Pancreas (tissue), 10 donors: ENCODE measurements at places on chromosomes 1 and 21.

GRCh38 chr1:35345439-35345981 lies 77.0 kb downstream of the ZMYM4 start:
- DNase-seq = no peak

GRCh38 chr1:38953433-38953860 lies 11.8 kb upstream of the RHBDL2 start:
- no peak for DNase-seq

- peak; percentile 18 for DNase-seq
These were observed 37.5 kb downstream of the TRAPPC10 start for GRCh38 chr21:44049606-44050005.

DNA sequence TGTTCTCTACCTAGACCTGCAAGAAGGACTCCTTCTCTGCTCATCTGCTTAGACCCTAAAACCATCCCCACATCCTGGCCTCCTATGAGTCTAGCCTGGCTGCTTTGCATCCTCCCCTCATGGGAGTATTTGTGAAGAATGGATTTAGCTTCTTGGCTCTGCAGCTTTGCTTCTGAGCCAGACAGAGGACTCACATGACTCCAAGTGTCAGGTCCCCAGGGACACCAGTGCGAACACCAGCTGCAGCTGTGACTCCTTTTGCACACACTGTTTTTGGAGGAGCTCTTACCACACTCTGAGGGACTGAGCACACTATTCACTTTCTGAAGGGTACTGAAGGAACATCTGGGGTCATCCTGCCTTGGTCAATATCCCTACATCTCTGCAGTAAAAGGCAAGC lies 131.8 kb upstream of the SGIP1 start:
- peak; percentile 29 for DNase-seq

- DNase-seq = no peak
These were observed 42.5 kb downstream of the WDR4 start for GRCh38 chr21:42836767-42837301.

DNA sequence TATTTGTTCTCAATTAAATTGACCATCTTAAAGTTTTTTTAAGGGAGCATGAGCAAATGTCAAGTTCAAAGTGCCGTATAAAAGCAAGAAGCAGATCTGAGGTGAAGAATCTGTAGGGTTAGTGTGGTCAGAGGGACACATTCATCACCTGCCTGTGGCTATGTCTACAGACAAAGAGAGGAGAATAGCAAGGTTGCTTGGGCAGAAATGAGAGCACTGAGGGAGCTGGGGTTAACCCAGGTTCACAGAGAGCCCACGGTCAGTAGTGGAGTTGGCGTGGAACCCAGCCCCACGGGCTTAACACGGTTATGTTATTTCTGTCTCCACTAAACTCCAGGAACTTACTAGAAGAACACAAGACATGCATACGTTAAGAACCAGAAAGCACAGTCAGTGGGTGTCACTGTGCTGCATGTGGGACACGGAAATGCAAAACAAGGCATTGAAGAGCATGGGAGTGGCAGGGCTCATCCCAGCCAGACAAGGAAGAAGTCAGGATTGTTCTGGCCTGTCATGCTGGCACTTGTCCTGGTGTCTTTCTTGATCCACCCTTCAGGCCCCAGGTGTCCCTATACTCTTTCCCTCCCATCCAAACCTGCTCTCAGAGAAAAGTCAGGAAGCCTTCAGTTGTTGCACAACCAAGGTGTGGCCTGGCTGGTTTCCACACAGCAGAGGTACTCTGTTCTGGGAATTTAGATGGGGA lies 95.5 kb upstream of the IVNS1ABP start:
- no peak for DNase-seq

DNA sequence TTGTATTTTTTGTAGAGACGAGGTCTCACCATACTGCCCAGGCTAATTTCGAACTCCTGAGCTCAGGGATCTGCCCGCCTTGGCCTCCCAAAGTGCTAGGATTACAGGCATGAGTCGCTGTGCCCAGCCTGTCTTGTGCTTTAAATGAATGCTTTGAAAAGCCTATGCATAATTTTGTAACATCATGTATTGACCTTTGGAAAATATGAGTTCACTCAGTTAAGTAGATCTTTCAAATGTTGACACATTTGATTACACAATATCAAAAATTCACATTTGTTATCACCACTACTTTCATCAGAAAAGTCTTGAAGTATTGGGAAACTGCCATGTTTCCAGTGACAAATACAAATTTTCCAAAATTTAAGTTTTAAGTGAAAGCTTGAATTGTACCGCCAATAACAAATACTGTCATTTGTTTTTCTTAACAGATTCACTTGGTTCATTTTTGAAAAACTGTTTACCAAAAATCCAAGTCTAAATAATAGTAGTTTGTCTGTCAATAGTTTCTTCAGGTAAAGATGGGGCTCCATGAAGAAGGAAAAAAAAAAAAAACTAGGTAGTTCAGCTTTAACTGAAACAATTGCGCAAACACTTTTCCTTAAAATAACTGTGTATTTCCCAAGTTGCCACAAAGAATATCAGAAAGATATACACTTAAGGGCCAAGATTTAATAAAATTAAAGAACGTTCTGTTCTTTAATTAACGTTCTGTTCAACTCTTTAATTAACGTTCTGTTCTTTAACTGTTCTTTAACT lies 233.2 kb upstream of the NR5A2 start:
- DNase-seq = peak; percentile 13

- DNase-seq = no peak
These were observed 47.8 kb upstream of the COL6A2 start for GRCh38 chr21:46049890-46050667.

- peak; percentile 3 for DNase-seq
These were observed 1.1 kb upstream of the SLC45A3 start for GRCh38 chr1:205681364-205681763.

DNA sequence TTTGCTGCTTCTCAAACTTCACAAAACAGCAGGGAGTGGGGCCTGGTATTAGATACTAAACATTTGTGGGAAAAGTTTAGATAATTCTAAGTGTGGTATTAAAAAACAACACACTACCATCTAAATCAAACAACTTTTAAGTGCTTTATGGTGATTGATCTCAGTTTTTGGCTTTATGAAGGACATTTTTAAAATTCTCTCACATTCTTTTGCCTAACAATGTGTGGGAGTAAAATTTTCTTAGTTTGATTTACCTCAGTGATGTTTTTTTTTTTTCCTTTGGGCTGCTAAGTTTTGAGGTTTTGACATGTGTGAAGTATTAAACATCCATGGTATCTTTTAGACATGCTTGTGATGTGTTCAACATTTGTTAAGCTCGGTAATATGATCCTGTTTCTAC lies 116.2 kb downstream of the DISP1 start:
- DNase-seq = no peak

DNA sequence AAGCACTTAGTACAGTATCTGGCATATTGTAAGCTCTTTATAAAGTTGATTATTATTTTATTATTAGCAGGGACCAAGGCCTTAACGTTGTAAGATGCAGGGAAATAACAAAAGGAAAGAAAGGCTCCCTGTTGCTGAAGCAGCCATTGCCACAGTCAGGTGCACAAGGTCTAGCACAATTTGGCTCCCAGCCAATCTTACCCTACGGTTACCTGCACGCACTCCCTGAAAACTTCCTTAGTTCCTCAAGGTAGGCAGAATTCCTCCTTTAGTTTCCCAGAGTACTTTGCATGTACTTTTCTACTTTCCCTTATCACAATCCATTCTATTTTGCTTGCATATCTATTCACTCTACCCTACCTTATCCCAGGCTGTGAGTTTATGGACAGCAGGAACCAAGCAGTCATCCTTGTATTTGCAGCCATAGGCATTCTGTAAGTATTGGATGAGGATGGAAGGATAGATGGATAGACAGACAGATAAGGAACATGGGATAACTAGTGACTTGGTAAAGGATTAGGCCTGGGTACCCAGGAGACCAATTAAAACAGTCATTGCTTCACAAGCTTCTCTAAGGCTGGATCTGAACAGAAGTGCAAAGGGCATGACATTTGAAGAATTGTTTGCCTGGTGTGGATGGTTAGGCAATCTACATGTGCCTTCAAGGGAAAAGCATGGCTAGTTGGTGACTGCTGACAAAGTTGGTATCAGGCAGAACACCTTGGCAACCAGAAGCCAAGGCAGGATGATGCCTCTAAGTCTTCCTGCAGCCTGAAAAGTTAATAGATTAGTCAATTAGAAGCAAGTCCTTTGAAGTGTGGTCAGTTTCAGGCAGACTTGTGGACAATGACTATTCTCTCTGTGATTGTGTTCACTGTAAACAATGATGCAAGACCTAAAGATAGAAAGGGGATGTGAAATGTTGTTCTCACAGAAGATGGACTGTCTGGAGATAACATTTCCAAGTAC lies 20.8 kb upstream of the JAK1 start:
- no peak for DNase-seq

- no peak for DNase-seq
These were observed 1.7 kb downstream of the LIN28A start for GRCh38 chr1:26412180-26412840.

GRCh38 chr1:206144605-206145004 lies 27.4 kb upstream of the AVPR1B start:
- no peak for DNase-seq

DNA sequence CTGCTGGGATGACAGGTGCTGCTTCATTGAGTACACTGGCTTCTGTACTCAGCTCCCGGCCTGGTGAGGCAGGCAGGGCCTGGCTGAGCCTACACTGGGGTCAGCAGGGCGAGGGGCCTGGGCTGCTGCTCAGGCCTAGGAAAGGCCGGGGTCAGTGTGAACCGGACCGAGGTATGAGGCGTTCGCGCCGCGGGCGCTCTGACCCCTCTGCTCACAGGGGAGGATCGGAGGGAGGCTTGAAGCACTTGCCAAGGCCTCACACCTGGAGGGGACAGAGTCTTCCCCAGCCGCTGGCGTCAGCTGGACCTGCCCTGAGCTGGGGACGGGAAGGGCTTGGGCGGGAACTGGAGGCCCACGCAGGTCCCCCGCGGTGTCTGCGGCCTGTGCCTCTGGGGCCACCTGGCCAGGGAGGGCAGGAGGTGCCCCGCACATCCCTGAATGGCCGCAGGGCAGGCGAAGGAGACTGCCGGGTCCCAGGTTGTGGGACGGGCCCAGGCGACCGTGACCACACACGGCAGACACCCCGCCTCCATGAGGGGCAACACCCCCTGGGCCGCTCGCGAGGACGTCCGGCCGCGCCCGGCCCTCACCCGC lies 466 bp downstream of the PEX10 start:
- no peak for DNase-seq

DNA sequence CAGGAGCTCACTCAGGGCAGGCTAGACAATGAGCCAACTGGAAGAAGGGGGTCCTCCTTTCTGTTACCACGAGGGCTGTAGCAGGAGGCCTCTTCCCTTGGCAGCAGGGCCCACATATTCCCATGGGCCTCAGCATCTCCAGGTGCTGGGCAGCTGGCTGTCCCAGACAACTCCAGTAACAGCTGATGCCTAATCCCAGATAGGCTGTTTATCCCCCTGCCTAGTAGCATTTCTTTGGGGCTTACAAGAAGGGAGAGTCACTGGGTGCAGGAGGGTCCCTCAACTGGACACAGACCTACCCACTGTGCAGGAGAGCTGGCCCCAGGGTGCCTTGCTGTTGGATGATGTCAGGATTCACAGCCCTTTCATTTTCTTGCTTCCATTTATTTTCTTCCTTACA lies 278.2 kb downstream of the DSCAM start:
- no peak for DNase-seq

DNA sequence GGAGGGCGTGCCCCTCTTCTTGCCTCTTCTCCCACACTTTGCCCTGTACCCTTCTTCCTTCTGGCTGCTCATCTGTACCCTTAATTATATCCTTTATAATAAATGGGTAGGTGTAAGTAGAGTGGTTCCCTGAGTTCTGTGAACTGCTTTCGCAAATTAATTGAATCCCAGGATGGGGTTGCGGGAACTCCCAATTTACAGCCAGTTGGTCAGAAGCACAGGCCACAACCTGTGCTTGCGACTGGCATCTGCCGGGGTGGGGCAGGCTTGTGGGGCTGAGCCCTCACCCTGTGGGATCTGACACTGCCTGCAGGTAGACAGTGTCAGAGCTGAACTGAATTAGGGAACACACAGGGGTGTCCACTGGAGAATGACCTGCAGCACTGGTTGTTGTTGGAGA lies 244.9 kb downstream of the KCNJ6 start:
- DNase-seq = no peak

DNA sequence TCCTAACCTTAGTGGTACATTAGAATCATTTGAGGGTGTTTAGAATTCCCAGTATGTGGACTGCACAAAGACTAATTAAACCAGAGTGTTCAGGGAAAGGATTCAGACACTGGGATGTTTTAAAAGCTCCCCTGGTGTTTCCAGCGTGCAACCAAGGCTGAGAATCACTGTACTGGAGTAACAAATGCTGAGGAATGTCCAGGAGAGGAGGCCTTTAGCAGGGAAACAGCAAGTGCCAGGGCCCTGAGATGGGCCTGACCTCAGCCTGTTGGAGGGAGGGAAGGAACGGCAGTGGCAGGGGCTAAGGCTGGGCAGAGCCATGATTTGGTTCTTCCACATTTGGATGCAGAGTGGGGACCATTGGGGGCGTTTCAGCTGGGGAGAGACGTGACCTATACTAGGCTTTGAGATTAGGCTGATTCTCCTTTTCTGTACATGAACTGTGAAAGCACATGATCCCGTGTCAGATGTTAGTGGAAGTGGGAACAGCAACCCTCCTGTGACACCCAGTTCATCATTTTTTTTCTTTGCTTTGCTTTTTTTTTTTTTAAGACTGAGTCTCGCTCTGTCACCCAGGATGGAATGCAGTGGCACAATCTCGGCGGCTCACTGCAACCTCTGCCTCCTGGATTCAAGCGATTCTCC lies 49.3 kb downstream of the KANK4 start:
- no peak for DNase-seq

- no peak for DNase-seq
These were observed 125.2 kb downstream of the MAST2 start for GRCh38 chr1:45928486-45929205.

DNA sequence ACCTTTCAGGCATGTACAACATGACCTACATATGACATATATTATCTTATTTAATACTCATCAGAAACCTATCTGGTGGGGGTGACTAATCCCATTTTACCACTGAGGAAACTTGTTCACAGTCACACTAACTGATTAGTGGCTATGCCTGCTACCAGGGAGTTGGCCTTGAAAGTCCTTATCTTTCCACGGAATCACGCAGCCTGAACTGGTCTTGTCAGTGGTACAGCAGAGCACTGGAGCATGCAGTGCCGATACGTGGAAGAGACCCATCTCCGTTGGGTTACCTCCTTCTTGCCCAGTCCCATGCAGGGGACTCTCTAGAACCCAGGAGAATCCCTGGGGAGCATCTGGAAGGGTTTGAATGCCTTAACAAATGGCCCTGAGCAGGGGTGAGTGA lies 8.2 kb downstream of the HSD3B1 start:
- no peak for DNase-seq

DNA sequence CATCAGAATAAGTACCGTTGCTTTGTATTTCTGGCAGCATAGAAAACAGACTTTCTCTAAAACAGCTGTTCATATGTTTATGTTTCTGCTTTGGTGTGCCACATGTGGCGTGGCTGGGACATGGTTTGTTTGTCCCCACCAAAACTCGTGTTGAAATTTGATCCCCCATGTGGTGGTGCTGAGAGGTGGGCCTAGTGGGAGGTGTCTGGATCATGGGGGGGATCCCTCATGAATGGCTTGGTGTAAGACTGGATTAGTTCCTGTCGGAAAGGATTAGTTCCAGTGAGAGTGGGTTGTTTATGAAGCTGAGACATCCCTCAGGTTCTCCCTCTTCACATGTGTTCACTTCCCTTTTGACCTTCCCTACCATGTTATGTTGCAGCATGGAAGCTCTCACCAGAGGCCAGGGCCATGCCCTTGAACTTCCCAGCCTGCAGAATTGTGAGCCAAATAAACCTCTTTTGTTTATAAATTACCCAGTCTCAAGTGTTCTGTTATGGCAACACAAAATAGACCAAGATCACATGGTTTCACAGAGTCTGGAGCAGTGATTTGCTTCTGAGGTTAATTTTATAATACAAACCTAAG lies 17.9 kb upstream of the H3-3A start:
- DNase-seq = no peak

GRCh38 chr1:199226163-199226562 lies 587.3 kb downstream of the PTPRC start:
- no peak for DNase-seq
